ENCODE measurements at places on chromosomes 1 and 21. TPM values are rescaled to one million over a fixed set of nuclear protein-coding genes. Genes with fewer than 3 reads are reported as not detected.

The SLC44A5 gene
- 0.89 TPM for total RNA-seq

The MPZL1 gene
- total RNA-seq: 9.3 TPM

The GJA5 gene
- total RNA-seq: not detected

The IL12RB2 gene
- total RNA-seq: 15.2 TPM

The IL24 gene
- not detected for total RNA-seq

DNA sequence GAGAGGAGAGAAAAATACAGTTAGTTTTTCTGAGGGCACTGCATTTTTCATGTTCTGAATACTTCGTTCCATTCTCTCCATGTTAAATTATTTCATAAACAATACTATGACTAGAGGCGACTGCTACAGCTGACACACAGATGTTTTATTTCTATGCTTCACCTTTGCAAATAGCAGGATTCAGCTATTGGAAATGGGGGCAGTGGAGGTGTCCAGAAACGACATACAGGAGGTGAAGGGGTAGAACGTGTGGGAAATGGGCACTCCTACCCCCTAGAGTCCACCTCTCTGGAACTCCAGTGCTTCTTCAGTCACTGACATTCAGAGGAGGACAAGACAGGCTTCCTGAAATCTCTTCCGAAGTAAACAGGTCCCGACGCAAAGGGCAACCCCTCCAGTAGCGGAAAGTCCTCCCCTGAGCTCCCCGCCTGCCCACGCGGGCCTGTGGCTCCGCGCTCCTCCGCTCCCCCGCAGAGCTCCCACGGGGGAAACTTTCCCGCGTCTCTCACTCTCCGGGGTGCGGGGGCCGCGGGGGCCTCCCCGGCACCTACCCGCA, 480 bp downstream of the DPYD start:
- no peak for DNase-seq
- peaks cover 31% of the 10 kb centered on the region for H3K4me1 ChIP-seq
- peak overlapping the region; percentile 97 for H3K27ac ChIP-seq
- H3K4me3 ChIP-seq: peak overlapping the region; percentile 93
- H3K36me3 ChIP-seq: peaks cover 10% of the 10 kb centered on the region

- no peak overlapping the region for H3K27ac ChIP-seq
- H3K36me3 ChIP-seq: peaks cover 10% of the 10 kb centered on the region
- no peak overlapping the region for H3K4me3 ChIP-seq
- DNase-seq: no peak
- H3K27me3 ChIP-seq: no peaks in the 10 kb centered on the region
- H3K4me1 ChIP-seq: peaks cover 14% of the 10 kb centered on the region
Observed at GRCh38 chr1:204574865-204575163, 58.6 kb downstream of the MDM4 start.

DNA sequence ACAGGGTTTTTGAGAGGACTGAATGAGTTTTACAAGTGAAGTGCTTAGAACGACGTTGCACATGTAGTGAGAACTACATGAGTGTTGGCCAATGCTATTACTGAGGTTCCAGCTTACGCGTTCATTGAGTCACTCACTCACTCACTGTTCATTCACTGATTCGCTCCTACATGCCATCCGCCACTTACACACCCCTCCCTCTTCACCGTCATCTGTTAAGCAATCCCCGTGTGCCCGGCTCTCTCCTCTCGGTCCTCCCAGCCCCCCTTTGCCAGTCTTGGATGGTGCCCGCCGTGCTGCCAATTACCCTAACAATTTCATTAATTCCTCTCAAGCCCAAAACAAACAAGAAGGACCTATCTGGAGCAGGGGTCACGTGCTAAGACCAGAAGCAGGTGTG, 27.3 kb upstream of the EPHA2 start:
- H3K36me3 ChIP-seq: no peaks in the 10 kb centered on the region
- H3K27me3 ChIP-seq: no peaks in the 10 kb centered on the region
- no peak for DNase-seq
- H3K4me3 ChIP-seq: no peak overlapping the region

DNA sequence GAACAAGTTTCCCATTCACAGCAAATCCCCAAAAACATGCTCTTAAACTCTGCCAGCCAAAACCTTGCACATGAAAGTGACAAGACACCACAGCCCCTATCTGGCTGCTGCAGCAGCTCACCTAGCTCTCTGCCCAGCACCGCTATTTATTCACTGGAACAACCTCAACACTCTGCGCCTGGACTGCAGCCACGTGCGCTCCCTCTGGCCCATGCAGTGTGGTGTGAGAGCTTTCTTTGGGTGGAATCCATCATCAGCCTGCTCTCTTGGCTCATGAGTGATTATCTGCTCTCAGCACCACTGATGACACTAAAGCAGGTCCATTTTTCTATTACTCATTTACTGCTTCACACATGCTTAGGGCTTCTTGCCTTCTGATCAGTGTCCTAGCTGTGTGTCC, 11.4 kb downstream of the KCNJ6 start:
- H3K4me3 ChIP-seq: no peak overlapping the region
- H3K36me3 ChIP-seq: no peaks in the 10 kb centered on the region
- no peak for DNase-seq
- no peaks in the 10 kb centered on the region for H3K4me1 ChIP-seq

GRCh38 chr1:158819461-158820443, 11.4 kb upstream of the MNDA start:
- H3K4me3 ChIP-seq: no peak overlapping the region
- no peaks in the 10 kb centered on the region for H3K4me1 ChIP-seq
- H3K27me3 ChIP-seq: peaks cover 2% of the 10 kb centered on the region
- DNase-seq: no peak
- H3K36me3 ChIP-seq: no peaks in the 10 kb centered on the region

GRCh38 chr1:93143136-93143535, 37.1 kb downstream of the TMED5 start:
- H3K27me3 ChIP-seq: no peaks in the 10 kb centered on the region
- no peak for DNase-seq
- H3K4me1 ChIP-seq: peaks cover 11% of the 10 kb centered on the region
- no peak overlapping the region for H3K4me3 ChIP-seq
- no peak overlapping the region for H3K27ac ChIP-seq

DNA sequence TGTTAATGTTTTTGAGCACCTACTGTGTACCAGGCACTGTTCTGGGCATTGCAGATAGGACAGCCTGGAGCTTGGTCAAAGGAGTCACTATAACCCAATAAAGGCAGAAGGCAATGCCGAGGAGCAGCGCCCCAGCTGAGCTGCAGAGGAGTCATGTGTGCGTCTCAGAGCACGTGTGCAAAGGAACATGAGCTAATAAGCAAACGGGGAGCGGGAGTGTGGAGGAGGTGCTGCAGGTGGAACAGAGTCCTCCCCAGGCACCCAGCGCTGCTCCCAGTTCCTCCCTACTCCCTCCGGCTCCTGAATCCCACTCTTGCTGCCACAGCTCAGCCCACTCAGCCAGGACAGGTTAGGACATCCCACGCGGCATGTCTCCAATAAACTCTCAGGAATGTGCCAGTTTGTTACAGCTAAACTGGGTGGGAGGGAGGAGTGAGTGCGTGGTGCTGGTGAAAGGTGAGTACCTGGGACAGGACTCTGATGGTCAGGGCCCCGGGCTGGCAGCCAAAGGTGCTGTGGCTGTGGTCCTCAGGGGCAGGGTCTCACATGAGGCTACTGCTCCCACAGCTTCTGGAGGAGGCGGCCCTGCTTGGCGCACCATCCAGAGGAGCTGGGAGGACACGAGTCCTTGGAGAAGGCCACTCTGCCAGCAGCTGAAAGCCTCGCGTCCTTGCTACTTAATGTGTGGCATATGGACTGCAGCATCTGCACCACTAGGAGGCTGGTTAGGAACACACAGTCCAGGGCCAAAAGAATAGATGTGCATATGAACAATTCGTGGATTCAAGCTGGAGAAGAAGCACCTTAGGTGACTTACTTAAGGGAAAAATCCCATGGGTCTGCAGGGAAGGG, 52.3 kb downstream of the GRIK3 start:
- H3K36me3 ChIP-seq: no peaks in the 10 kb centered on the region
- DNase-seq: no peak
- peaks cover 2% of the 10 kb centered on the region for H3K4me1 ChIP-seq
- H3K27me3 ChIP-seq: peaks cover 3% of the 10 kb centered on the region

DNA sequence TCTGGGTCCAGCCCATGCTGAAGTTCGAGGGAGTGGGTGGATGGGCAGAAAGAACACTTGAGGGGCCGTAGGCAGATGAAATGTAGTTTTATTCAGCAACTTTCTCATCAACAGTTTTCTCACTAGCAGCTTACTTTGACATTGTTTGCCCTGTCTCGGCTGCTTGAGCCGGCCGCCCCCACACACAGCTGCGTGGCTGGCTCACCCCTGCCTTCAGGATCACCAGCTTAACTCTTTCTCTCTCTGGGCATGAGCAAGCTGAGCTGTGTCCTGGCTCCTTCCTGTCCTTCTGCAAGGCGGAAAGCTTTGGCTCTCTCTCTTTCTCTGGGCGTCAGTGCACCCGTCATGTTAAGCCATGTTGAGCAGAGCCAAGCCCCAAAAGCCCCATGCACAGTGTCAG, 104.4 kb upstream of the GNG12 start:
- no peak for DNase-seq
- no peak overlapping the region for H3K27ac ChIP-seq
- H3K36me3 ChIP-seq: no peaks in the 10 kb centered on the region
- H3K4me3 ChIP-seq: no peak overlapping the region
- H3K27me3 ChIP-seq: no peaks in the 10 kb centered on the region

- H3K4me3 ChIP-seq: no peak overlapping the region
- H3K27me3 ChIP-seq: peaks cover 4% of the 10 kb centered on the region
- no peak for DNase-seq
- peaks cover under 1% of the 10 kb centered on the region for H3K36me3 ChIP-seq
Observed at GRCh38 chr1:86552376-86552775, 5.5 kb downstream of the CLCA4 start.

GRCh38 chr1:207239874-207240273, 81.6 kb upstream of the CD55 start:
- H3K27ac ChIP-seq: no peak overlapping the region
- H3K4me1 ChIP-seq: no peaks in the 10 kb centered on the region
- H3K27me3 ChIP-seq: peaks cover 10% of the 10 kb centered on the region
- DNase-seq: no peak
- H3K36me3 ChIP-seq: no peaks in the 10 kb centered on the region
- H3K4me3 ChIP-seq: no peak overlapping the region

DNA sequence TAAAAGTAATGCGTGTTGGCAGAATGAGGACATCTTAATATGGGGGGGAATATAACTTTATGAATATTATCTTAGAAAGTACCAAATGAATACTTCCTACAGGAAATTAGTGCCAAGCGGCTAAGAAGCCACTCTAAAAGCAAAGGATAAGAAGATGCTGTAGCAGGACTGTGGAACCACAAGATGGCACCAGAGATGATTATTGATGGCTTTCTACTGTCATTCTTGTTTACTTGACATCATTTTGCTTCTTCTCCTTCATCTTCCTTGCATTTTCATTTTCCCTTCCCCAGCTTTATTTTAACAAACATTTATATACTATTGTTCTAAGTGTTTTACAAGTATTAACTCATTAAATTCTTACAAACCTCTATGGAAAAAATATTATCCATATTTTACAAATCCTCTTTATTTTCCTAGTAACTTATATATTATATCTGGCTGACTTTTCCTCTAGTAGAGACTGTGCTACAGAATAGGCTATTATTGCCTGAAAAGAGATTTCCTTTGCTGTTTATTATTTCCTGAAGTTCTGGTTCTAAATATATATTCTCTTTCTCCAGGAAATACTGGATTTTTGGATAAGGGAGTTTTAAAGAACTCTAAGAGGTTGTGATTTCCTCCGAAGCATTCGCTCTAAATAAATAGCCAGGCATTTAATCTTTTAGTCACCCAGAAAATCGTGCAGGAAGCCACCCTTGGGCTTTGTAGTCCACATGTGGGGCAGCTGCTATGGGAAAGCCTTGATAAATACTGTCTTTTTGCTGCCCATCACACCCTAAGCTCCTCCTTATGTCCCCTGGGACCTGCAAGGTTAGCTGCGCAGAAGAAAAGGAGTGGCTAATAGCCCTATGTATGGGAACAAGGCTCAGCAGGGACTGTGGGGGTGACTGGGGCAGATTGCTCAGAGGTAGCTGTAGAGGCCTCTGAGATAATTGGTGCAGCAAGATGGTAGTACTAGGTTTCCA, 69.8 kb downstream of the TPR start:
- DNase-seq: no peak
- peaks cover 23% of the 10 kb centered on the region for H3K4me1 ChIP-seq
- peak overlapping the region; percentile 30 for H3K27ac ChIP-seq
- H3K27me3 ChIP-seq: peaks cover 2% of the 10 kb centered on the region
- H3K36me3 ChIP-seq: peaks cover 7% of the 10 kb centered on the region

GRCh38 chr1:156108664-156109241, 5.8 kb upstream of the LMNA start:
- no peak overlapping the region for H3K4me3 ChIP-seq
- H3K27me3 ChIP-seq: peaks cover 62% of the 10 kb centered on the region
- no peak for DNase-seq
- H3K4me1 ChIP-seq: peaks cover 10% of the 10 kb centered on the region
- H3K27ac ChIP-seq: no peak overlapping the region

DNA sequence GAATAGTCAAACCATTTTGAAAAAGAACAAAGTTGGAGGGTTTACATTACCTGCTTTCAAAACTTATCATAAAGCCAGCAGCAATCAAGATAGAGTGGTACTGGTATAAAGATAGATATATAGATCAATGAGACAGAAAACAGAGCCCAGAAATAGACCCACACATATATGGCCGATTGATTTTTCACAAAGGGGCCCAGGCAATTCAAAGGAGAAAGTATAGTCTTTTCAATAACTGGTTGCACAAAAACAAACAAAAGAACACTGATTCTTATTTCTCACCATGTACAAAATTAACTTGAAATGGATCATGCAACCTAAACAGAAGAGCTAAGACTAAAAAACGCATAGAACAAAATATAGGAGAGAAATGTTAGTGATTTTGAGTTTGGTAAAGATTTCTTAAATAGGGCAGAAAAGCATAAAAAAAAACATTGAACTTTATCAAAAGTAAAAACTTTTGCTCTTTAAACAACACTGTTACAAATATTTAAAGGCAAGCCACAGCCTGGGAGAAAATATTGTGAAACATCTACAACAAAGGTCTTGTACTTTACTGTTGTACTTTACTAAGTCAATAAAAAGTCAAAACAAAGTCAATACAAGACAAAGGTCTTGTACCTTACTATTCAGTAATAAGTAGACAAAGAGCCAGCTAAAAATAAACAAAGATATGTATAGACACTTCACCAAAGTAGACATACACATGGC, 50.2 kb downstream of the ST3GAL3 start:
- DNase-seq: no peak
- H3K4me3 ChIP-seq: no peak overlapping the region
- no peaks in the 10 kb centered on the region for H3K27me3 ChIP-seq
- no peak overlapping the region for H3K27ac ChIP-seq

- H3K4me1 ChIP-seq: peaks cover 12% of the 10 kb centered on the region
- H3K27ac ChIP-seq: no peak overlapping the region
- no peak for DNase-seq
Observed at GRCh38 chr1:113057006-113057405, 16.0 kb upstream of the LRIG2 start.

GRCh38 chr1:147545133-147545532, 3.8 kb downstream of the BCL9 start:
- peaks cover 50% of the 10 kb centered on the region for H3K4me1 ChIP-seq
- peaks cover 5% of the 10 kb centered on the region for H3K36me3 ChIP-seq
- H3K27ac ChIP-seq: peak overlapping the region; percentile 77
- DNase-seq: peak; percentile 70
- H3K4me3 ChIP-seq: peak overlapping the region; percentile 73

Data from activated naive CD8-positive, alpha-beta T cell treated with anti-CD3 and anti-CD28 coated beads, Interleukin-2, amount 10 ng/mL, durations not matched to agents 7 days and 5 days (primary cell).